ENCODE measurements at places on chromosomes 4 and X. TPM values are rescaled to one million over a fixed set of nuclear protein-coding genes. Genes with fewer than 3 reads are reported as not detected.

The TBX22 gene
- total RNA-seq, result not detected

The PGAM4 gene
- not detected for total RNA-seq

The NDNF gene
- not detected for total RNA-seq

The FMR1NB gene
- total RNA-seq, result not detected

The ZIC3 gene
- not detected for total RNA-seq

The SOWAHB gene
- not detected for total RNA-seq

The ADAMTS3 gene
- total RNA-seq, result 1.5 TPM

The CASP3 gene
- total RNA-seq, result 37.2 TPM

The PDZD4 gene
- total RNA-seq, result not detected

The STS gene
- 3.3 TPM for total RNA-seq

The MAP7D2 gene
- 0.22 TPM for total RNA-seq

The TEC gene
- total RNA-seq, result 0.72 TPM

The LDOC1 gene
- total RNA-seq, result 6.2 TPM

The ATOH1 gene
- not detected for total RNA-seq

The REELD1 gene
- total RNA-seq, result not detected

The LDB2 gene
- 21.5 TPM for total RNA-seq

The GAGE13 gene
- not detected for total RNA-seq

The PAGE5 gene
- not detected for total RNA-seq

The GSX2 gene
- not detected for total RNA-seq

The NHSL2 gene
- total RNA-seq, result 1.4 TPM

The SNX12 gene
- total RNA-seq, result 78.7 TPM

The ARHGEF6 gene
- 2.0 TPM for total RNA-seq

The CXCL8 gene
- total RNA-seq, result 429 TPM

The UTP3 gene
- 17.5 TPM for total RNA-seq

The ATP1B4 gene
- not detected for total RNA-seq

The RP2 gene
- total RNA-seq, result 16.2 TPM

The ADH6 gene
- not detected for total RNA-seq

The TGIF2LX gene
- total RNA-seq, result not detected
